ENCODE measurements at places on chromosomes 3 and 15.

DNA sequence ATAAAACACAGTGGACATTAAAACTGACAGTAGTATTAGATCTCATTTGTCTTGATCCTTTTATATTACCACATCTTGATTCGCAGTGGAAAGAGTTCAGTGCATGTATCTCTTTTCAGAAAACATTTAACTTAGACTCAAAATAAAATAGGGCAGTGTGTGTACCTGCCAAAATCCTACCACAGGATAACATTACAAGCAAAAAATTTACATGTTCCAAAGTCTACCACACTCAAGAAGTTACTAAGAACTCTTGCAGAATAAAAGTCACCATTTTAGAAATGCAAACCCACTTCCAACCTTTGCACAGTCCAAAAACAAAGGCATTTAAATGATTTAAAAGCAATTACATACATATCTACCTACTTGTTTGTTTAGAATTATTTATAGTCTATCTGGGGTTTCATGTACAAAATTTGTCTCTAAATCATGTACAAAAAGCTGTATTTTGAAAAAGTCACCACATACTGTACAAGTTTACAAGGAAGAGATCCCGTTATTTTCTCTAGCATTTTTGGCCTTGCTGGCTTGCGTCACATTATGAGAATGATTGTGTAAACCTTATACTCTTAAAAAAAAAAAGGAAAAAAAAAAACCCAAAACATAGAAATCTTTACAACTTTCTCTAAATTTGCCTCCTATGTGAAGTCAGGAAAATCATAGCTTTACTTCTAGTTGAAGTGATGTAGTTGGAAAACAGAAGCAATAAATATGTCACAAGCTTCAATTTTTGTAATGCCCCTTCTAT lies 153.8 kb downstream of the ADAM10 start:
- DNase-seq: no peak

DNA sequence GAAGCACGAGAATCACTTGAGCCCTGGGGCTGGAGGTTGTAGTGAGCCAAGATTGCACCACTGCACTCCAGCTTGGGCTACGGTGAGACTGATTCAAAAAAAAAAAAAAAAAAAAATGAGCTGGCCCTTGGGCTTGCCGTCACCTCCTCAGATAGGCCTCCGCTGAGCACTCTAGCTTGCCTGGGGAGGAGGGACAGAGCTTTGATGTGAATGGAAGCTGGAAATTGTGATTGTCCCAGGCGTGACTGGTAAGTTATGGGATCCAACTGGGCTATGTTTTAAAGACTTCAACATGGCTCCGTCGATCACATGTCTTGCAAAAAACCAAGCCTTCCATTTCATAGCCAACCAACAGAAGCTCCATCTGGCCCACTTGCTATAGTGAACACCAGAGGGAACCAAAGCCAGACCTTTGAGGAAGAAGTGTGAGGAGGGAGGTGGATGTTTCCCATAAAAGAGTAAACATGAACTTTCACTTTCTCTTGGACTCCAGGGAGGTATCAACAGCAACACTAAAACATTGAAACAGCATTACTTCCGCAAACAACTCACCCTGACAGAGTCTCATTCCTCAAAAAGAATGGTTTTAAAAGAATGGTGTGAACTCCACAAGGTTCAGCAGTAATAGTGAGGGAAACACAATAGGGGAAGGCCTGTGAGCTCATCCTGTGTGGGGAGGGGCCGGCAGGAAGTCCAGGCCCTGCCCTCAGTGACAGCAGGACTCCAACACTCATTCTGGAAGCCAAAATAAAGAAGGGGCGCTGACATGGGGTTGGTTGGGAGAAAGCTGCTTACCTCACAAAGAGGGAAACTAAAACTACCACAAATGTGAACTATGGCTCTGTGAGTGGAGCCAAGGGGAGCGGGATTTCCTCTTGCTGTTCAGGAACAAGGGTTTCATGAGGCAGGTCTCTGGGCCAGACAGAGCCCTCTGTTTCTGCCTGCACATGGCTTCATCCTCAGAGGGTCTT lies 59.2 kb upstream of the IL12A start:
- DNase-seq: peak; percentile 18

DNA sequence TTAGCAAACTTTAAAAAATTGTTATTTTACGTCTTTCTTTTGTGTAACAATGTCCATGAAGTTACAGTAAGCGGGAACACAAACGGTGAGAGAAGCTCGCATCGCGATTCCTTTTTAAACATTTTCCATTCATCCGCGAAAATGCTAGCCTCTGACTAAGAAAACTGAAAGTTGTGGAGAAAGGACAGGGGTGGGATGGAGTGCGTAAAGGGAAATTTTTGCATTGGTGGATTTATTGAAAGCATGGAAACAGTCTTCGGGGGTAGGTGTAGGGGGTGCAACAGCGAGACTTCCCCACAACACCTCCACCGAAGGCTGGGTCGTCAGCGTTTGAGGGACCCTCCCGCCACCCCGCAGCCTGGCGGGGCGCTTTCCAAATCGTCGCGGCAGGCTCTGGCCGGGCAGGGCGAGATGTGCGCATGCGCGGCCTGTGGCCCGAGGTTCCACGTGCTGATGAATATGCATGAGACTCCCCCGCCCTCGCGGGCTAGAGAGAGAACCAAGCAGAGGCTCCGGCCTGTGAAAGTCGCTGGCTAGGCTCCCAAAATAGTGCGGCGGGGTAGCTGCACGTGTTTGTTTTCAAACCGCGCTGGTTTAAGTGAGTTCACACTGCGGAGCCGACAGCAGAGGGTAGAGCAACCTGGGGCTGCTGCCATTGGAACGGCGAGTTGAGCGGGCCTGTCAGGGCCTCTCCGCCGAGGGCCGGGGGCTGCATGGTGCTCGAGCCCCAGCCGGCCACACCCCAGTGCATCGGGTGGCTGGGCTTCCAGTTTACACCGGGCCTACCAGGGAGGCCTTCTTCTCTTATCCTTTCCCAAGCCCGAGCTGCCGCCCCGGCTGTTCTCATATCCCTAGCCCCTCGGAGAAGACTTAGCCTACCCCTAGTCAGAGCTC lies 9.9 kb downstream of the ZIC1 start:
- no peak for DNase-seq

- DNase-seq: no peak
These were observed 32.1 kb downstream of the POMGNT2 start for GRCh38 chr3:43073836-43074220.

GRCh38 chr15:54810496-54810895 lies 386.2 kb downstream of the RSL24D1 start:
- no peak for DNase-seq

GRCh38 chr15:75061272-75061671 lies 37.9 kb downstream of the PPCDC start:
- no peak for DNase-seq

DNA sequence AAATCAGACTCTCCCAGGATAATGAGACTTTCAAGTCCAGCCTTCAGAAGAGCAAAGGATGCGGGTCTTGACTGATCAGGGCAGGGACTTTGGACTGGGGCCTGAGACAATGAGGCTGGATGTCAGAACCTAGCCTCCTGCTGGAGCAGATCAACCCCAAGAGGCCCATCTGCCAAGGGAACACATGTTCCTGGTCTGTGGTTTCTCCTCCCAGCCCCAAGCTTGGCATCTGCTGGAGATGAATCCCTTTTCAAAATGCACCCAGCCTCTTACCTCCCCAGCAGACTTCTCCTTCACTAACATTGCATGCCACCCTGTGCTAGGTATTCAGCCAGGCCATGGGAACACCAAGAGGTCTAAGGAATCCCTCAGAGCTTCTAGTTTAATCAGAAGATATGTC lies 43.7 kb upstream of the MFGE8 start:
- DNase-seq: no peak

DNA sequence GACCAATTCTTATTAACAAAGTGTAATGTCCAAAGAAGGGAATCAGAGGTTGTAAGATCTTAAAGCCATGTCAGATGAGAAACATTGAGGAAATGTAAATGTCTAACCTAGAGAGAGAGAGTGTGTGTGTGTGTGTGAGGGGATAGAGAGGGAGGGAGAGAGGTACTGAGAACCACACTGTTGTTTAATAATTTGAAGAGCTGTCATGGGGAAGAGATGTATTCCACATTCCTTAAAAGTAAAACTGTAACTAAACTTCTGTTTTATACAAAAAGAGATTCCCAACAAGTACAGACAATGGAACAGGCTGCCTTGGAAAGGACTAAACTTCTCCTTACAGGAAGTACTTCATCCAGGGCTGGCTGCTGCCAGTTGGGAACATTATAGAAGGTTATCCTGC lies 68.9 kb upstream of the BOC start:
- no peak for DNase-seq

GRCh38 chr3:15796331-15796730 lies 1.4 kb downstream of the ANKRD28 start:
- no peak for DNase-seq

DNA sequence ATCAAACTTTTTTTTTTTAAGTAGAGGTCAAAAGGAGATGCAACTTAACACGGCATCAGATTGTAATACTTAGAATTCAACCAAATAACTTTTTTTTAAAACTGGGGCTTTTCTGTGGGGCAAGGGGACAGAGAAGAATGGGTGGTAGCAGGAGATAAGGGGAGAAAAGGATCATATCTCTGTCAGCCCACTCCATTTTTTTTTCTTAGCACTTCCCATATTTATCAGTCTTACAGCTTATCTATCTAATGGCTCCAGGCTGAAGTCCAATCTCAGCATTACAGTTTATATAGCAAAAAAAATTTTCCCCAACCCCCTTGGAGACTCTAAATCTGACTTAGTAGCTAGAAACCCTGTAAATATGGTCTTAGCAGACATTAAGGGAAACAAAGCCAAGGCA lies 69.3 kb downstream of the PIK3R4 start:
- DNase-seq: no peak

GRCh38 chr15:70535071-70535954 lies 228.0 kb downstream of the UACA start:
- DNase-seq: peak; percentile 48

GRCh38 chr3:67648701-67649100 lies 5.7 kb downstream of the SUCLG2 start:
- no peak for DNase-seq

GRCh38 chr3:13504161-13504831 lies 24.2 kb downstream of the HDAC11 start:
- no peak for DNase-seq

GRCh38 chr3:162142511-162142910 lies 645.9 kb downstream of the OTOL1 start:
- DNase-seq: no peak

DNA sequence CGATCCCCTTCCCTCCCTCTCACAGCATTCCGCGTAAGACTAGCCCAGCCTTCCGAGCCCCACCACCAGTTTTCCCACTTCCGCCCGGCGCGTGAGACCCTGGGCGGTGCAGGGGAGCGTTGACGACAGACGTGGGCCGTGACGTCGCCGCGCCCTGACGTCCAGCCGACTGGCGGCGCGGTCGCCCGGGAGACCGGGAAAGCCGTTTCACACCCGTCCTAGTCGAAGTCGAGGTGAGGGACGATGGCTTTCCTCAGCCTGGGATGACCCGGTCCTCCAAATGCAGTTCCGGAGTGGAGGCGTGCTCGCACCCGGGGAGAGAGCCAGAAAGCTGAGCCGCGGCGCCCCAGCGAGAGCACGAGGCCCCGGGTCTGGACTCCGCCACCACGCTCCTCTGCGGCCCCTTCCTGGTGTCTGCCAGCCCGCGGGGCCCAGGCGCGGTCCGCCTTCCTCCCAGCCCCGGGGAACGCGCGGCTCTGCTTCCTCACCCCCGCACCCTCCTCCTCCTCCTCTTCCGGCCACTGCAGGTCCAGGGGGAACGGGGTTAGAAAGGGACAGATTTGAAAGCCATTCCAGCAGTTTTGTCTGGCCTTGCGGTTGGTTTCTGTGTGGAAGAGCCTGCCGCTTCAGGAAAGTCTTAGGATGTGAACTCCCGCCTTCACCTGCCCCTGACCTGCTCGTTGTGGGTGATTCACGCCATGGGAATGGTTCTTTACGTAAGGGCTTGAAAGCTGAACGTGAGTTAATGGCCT lies at the start of gene LEKR1:
Gene LEKR1 (plus strand): TSS at position 210 of the 752 bp plus-strand sequence. CDS start 2,977 bp downstream, outside the sequence.
- DNase-seq: peak; percentile 68

- DNase-seq: no peak
These were observed 146.8 kb downstream of the CDIN1 start for GRCh38 chr15:36726224-36726623.

DNA sequence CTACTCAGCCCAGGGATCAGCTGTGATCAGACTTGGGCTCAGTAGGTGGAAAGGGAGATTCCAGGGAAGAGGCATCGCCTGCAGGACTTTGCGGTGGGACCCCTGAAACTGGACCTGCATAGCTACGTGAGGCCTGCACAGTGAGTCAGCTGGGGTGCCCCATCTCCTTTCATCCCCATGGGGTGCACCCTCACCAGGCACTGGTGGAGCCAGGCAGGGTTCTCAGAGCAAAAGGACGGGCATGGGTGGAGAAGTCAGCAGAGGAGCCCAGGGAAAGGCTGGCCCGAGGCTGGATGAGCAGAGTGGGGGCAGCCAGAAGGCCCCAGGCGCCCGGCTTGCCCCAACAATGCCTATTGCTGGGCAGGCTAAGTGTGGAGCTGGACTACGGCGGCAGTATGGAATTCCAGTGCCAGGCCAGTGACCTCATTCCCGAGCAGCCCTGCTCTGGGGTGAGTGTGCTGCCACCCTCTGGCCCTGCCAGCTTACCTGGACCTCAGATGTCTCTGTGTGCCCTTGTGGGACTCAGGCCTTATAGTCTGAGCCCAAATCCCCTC lies 19.7 kb downstream of the ACAA1 start:
- no peak for DNase-seq

DNA sequence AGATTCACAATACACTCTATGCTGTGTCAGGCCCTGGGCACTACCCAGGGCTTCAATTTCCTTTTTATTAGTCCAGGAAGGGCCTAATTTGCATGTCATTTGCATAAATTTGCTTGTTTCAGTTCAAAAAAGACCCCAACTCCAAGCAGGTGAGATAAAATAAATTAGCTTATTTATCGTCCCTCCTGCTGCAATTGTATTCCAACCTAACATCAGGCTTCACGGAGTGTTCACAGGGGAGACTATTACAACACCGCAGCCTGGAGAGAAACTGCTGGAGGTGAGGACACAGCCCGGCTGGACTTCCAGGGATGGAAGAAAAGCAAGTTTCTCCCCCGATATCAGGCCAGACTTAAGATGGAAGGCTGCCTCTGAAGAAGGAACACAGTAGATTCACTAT lies 62.8 kb downstream of the MEGF11 start:
- DNase-seq: no peak

- DNase-seq: no peak
These were observed 19.4 kb upstream of the PRR20G start for GRCh38 chr3:127307112-127307835.

GRCh38 chr3:131217296-131217741 lies 164.3 kb upstream of the NUDT16 start:
- DNase-seq: no peak

DNA sequence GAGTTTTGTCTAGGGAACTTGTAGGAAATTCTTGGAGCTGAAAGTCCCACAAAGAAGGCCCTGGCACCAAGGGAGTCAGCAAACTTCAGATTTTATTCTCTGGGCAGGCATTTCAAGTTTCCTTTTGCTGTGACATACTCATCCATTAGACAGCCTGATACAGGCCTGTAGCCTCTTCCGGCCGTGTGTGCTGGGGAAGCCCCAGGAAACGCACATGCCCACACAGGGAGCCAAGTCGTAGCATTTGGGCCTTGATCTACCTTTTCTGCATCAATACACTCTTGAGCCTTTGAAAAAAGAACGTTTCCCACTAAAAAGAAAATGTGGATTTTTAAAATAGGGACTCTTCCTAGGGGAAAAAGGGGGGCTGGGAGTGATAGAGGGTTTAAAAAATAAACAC lies 15.0 kb downstream of the TIGIT start:
- peak; percentile 69 for DNase-seq

Data from CD4-positive, alpha-beta T cell treated with Interleukin-1 beta for 1 hour (primary cell).